Activated T-cell treated with anti-CD3 and anti-CD28 coated beads for 48 hours (primary cell): ENCODE measurements at places on chromosomes 13 and 19.

DNA sequence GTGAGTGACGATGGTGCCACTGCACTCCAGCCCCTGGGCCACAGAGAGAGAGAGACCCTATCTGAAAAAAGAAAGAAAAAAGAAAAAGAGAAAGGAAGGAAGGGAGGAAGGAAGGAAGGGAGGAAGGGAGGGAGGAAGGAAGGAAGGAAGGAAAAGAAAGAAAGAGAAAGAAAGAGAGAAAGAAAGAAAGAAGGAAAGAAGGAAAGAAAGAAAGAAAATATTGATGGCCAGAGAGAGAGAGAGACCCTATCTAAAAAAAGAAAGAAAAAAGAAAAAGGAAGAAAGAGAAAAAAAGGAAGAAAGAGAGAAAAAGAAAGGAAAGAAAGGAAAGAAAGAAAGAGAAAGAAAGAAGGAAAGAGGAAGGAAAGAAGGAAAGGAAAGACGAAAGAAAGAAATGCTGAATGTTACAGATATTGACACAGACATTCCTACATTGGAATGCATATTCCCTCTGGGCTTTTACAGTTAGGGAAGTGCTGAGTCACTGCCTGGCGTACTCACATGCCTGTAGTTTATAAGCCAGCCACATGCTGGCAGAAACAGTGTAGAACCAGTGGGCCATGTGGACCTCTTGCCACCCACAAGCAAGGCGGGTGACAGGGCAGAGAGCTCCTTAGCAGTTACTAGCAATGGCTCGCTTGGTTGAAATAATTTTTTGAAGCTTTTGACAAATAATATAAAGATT is 34.6 kb upstream of the SLC46A3 start:
- DNase-seq = no peak

- DNase-seq = no peak
Measured at GRCh38 chr13:95535243-95535642, 17.3 kb upstream of the CLDN10 start.

DNA sequence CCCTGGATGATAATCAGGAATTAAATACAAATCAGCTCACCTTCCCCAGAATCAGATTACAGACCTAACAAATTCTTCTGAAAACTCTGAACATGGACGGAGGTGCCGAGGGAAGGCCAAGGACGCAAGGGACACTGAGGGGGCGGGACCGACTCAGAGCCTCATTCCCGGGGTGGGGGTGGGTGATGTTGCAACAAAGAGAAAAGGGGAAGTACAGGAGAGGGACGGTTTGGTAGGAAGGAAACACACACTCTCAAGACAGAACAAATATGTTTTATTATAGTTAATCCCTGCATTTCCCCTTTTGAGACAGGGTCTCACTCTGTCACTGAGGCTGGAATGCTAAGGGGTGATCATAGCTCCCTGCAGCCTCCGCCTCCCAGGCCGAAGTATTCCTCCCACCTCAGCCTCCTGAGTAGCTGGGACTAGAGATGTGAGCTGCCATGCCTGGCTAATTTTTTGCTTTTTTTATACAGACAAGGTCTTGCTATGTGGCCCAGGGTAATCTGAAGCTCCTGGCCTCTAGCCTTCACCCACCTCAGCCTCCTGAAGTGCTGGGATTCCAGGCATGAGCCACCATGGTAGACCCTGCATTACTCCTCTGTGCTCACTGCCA is 786 bp upstream of the LILRA2 start:
- DNase-seq = no peak

DNA sequence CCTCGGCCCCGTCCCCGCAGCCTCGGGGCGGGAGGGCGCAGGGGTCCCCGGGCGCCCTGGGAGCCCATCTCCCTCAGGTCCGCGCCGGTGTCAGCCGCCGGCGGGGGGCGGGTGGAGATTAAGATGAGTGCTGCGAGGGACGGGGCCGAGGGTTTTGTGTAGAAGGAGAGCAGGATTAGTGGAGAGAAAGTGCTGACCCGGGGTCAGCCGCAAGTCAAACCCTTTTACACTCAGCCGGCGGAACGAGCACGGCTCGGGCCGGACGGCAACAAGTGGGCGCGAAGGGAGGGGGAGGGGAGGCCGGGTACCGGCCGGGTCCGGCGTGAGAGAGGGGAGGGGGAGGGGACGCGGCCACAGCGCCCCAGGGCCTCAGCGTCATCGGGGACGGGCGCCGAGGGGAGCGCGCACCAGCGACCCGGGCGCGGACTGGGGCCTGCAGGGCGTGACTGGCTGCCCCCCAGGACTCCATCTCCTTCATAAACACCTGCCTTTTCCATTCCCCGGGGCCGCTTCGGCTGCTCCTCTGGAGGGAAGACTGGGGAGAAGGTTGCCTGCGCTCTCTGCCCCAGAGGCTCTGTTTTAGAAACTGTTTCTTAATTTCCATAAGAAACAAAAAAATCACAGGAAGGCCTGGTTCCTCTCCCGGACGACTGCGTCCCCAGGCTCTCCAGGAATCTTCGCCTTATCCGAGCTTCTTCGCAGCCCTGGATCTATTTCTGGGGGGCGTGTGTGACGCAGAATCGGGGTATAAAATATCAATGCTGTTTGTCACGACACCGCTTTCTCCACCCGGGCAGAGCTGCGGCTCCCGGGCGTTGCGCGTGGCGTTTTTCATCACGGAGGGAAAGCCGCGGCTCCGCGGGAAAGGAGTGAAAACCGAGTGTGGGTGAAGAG is 6.5 kb downstream of the SOX1 start:
- DNase-seq = no peak

GRCh38 chr19:50728084-50728737 is 5.0 kb downstream of the CLEC11A start:
- DNase-seq = peak; percentile 85

GRCh38 chr13:22018836-22019210 is 347.9 kb downstream of the FGF9 start:
- no peak for DNase-seq

- DNase-seq = no peak
Measured at GRCh38 chr13:52992110-52992509, 36.5 kb upstream of the OLFM4 start.

DNA sequence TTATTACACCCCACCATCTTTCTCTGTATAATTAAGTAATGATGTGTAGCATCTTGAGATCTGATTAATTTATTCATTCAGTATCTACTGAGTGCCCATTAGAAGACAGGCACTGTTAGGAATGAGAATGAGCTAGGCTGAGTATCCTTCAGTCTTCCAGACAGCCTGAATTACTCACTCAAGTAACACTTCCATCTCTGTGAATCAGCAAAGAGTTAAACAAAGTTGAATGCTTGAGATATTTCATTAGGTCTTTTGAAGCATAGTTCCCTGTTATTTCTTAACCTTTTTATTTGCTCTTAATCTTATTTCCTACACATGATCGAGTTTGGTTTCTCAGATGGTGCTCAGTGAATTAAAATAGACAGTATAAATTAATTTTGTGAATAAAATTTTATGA is 413.7 kb downstream of the DCT start:
- DNase-seq = no peak

- no peak for DNase-seq
Measured at GRCh38 chr19:46772170-46773017, 16.0 kb downstream of the SLC1A5 start.

GRCh38 chr13:50244713-50245574 is 229.7 kb downstream of the KCNRG start:
- DNase-seq = peak; percentile 39

DNA sequence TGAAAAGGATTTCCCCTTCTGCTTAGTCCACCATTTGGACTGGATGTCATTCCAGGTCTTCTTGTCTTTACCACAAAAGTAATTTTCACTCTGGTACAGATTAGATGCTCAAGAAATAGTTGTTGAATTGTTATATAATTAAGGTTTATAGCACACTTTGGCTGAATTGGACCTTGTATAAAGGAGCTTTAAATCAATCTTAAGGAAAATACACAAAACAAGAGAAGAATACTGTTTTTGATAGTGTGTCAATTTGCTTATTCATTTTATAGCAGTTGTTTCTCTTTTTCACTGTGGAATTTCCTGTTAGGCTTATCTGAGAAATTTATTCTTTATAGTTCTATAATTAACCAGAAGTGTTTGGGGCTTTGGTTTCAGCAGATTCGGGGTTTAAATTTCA is 62.7 kb upstream of the TDRD3 start:
- DNase-seq = no peak

DNA sequence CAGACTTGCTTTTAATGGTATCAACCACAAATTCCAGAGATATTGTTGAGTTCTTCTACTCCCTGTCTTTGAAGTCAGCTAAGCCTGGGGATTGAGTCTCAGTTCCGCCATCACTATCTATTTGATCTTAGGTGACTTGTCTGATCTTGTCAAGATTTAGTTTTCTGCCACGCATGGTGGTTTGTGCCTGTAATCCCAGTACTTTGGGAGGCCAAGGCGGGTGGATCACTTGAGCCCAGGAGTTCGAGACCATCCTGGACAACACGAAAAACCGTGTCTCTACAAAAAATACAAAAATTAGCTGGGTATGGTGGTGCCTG is 376.9 kb downstream of the FGF9 start:
- DNase-seq = no peak
